Kidney glomerular epithelial cell (primary cell): ENCODE measurements at places on chromosomes 1 and 21.

DNA sequence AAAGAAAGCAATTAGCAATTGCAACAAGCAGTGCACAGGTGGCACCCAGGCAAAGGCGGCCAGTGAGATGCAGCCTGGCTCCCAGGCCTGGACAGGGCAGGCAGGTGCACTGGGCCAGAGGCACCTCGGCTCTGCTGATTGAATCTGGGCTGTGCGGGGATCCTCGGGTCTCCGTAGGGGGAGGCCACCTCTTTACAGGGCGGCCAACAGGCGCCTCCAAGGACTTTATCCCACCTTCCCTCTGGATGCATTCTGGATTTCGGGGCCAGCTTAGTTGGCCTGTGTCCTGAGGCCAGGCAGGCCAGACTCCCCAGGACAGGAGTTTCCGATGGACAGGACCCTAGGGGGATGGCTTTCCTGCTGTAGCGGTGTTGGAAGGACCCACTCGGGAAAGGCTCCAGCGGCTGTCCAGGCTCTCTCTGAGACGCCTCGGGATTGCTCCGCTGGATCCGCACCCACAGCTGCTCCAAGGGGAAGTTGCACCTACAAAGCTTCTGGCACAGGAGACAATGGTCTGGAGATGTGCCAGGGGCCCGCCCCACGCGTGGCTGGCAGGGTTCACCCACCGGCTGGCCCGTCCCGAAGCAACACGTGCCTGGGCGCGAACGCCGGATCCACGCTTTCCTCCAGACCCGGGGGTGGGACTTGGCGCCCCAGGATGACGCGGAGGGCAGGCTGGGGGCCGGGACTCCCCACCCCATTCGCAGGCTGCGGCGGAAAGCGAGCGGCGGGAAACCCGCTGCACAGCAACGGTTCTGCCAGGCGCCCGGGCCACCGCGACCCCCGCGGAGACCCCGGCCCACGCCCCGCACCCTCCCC is 810 bp downstream of the SLC19A1 start:
- peak; percentile 29 for DNase-seq

- peak; percentile 5 for DNase-seq
Measured at GRCh38 chr1:80533093-80533492, 1267.6 kb upstream of the ADGRL2 start.

- DNase-seq, result peak; percentile 48
Measured at GRCh38 chr1:65253800-65254319, 55.5 kb upstream of the DNAJC6 start.

DNA sequence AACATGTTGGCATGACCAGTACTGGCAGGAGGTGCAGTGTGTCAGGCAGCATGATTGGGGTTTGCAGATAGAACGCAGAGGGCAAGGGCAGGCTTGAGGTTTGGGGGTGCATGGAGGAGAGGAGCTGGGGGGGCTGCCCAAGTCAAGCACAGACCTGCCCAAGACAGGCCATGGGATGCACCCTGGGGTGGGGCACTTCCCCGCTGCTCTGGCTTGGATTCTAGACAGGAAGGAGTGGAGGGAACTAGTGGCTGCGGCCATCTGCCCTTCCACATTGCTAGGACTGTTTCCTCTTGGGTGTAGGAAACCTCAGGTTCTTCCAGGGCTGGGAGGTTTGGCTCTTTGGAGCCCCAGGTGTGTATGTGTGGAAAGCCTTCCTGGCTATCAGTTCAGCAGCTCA is 3.0 kb downstream of the PDXK start:
- DNase-seq, result no peak

DNA sequence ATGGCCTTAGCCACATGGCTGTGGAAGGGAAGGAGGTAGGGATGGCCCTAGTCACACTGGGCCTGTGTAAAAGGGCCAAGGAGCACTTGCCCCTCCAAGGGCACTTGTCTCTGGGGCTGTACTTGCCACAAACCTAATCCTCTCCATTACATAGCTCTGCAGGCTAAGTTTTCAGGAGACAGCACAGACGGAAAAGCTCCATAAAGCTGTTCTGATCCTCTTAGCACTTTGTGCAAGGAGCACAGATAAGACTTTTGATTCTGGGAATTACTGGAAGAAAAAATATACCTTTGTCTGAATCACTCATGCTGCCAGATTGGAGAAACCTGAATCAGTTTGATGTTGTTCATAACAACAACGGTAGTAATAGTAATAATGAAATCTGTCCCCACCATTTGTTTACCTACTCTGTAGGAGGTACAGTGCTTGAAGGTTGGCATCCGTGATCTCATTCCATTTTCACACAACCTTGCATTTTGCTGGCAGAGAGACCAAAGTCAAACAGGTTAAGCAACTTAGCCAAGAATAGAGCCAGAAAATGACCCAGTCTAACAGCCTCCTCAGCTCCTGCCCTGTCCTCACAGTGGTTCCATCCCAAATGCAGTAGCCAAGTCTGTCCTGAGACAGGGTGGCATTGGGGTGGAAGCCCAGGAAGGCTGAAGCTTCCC is 207.1 kb downstream of the ROR1 start:
- peak; percentile 21 for DNase-seq
